ENCODE measurements at places on chromosomes 5 and 9.
A peak's percentile ranks its signal among the peaks of the same experiment; 100 is the strongest.

GRCh38 chr9:81146684-81147337 lies 542.5 kb downstream of the TLE1 start:
- no peak for DNase-seq

GRCh38 chr9:89496645-89497256 lies 1.2 kb downstream of the SEMA4D start:
- no peak for DNase-seq

DNA sequence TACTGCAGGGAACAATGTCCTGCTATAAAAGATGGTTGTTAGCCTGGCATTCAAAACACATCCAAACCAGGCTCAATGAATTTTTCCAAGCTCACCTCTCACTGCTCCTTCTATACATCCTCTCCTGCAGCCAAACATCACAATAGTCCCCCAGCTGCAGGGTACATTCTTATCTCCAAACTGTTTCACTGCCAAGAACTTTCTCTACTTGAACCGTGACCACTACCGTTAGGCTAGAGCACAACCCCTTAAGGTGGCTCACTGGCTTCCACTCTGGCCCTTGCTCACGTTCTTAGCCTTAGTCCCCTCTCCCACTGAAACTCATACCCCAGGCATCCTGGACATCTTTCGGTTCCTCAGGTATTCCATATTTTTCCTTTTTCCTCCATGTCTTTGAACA lies 29.0 kb upstream of the ANXA6 start:
- DNase-seq = no peak

GRCh38 chr5:18497089-18497488 lies 862.8 kb downstream of the TAF11L14 start:
- no peak for DNase-seq

DNA sequence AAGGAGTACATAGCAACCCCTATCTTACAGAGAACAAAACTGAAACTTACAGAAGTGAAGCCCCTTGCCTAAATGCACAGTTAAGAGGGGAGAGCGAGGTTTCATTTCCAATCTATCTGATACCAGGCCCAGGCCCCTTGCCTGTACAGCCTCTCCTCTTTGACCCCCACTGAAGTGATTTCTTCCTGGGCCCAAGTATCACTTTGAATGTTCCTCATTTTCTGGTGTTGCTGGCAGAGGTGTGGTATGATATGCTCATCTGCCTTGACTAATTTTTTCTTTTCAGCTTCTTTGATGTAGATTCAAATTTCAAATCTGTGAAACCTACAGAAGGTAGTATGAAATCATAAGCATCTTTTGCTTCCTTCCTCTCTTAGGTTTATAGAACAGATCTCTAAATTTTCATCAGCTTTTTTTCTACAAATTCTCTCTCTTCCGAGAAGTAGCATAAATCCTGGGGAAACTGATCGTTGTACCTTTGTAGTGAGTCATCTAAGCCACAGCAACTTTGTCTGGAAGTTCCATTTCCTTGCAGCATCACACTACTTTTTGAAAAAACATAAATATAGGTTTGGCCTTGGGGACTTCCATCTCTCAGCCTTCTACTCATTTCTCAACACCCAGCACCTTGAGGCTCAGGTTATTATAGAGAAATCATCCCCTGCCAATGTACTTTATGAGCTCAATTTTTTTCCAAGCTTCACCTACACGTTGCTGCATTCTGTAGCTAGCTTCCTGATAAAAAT lies 402.4 kb upstream of the PTGER4 start:
- DNase-seq = no peak

DNA sequence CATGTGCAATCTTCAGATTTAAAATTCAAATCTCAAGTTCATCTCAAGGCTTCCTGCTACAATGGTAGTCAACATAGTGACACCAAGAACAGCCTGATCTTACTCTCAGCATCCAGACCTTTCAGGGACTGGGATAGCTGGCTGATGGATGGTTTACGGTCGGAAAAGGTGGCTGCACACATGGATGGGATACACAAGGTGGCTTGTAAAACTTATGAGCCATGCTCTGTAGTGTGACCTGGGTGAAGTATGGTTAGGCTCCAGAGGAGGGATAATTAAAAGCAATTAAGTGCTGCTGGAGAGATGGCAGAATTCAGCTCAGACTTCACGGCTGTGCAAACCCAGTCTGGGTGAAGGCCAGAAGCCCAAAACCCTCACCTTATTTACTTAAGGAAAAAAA lies 379.5 kb downstream of the NFIB start:
- peak; percentile 13 for DNase-seq

DNA sequence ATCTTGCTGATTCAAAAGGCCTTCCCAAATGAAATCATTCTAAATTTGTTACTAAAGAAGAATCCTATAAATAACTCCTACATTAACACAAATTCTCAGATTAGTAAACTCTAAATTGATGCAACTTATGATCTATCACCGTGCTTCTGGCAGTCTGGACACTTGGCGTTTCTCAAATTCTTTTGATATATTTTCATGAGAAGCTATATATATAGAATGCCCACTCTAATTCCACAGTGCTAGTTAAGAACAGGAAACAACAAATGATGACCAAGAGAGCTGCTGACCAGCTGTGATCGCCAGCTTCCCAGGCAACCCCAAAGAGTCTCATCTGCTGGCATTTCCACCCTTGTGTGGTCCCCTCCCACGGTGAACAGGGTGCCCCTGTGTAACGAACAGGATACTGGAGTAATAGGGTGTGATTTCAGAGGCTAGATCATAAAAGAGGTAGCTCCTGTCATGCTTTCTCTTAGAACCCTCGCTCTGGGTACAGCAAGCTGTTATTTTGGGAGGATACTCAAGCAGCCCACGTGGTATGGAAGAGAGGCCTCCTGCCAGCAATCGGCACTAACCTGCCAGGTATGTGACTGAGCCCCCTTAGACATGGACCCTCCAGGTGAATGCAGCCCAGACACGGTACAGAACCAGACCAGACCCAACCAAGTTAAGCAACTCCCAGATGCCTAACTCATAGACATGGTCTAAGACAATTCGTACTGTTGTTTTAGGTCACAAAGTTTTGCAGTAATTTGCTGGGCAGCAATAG lies 64.7 kb downstream of the CDC14B start:
- no peak for DNase-seq

- no peak for DNase-seq
These were observed 100.7 kb upstream of the TUT7 start for GRCh38 chr9:86454701-86455615.

GRCh38 chr5:65721050-65721719 lies 724 bp downstream of the SGTB start:
- no peak for DNase-seq

- DNase-seq = no peak
These were observed 287.4 kb downstream of the ARHGAP26 start for GRCh38 chr5:143057580-143057999.

GRCh38 chr5:72244862-72245371 lies 75.1 kb downstream of the MRPS27 start:
- no peak for DNase-seq

Data from NCI-H1436 treated with DMSO at 0.1 percent for 48 hours (cell line).